Activated CD8-positive, alpha-beta memory T cell treated with anti-CD3 and anti-CD28 coated beads for 36 hours (primary cell): ENCODE measurements at places on chromosomes 7 and 10. TPM values are rescaled to one million over a fixed set of nuclear protein-coding genes. Genes with fewer than 3 reads are reported as not detected.

UPK3B gene
- total RNA-seq, result not detected

SPDYE9 gene
- total RNA-seq, result not detected

HMX3 gene
- 0.25 TPM for total RNA-seq

LBX1 gene
- total RNA-seq, result not detected

SEMA4G gene
- total RNA-seq, result 0.70 TPM

A1CF gene
- total RNA-seq, result not detected

SPDYE6 gene
- not detected for total RNA-seq

PNLIPRP3 gene
- not detected for total RNA-seq

GJD4 gene
- not detected for total RNA-seq

SP4 gene
- total RNA-seq, result 21.0 TPM

CALML5 gene
- not detected for total RNA-seq

HTR5A gene
- total RNA-seq, result not detected

TRA2A gene
- 81.0 TPM for total RNA-seq

KEL gene
- 0.25 TPM for total RNA-seq

LIPF gene
- total RNA-seq, result not detected

GIMAP4 gene
- 30.9 TPM for total RNA-seq

TRPV5 gene
- total RNA-seq, result not detected

HOXA13 gene
- not detected for total RNA-seq
